CD8-positive, alpha-beta memory T cell (primary cell): ENCODE measurements at places on chromosomes 4 and X.

DNA sequence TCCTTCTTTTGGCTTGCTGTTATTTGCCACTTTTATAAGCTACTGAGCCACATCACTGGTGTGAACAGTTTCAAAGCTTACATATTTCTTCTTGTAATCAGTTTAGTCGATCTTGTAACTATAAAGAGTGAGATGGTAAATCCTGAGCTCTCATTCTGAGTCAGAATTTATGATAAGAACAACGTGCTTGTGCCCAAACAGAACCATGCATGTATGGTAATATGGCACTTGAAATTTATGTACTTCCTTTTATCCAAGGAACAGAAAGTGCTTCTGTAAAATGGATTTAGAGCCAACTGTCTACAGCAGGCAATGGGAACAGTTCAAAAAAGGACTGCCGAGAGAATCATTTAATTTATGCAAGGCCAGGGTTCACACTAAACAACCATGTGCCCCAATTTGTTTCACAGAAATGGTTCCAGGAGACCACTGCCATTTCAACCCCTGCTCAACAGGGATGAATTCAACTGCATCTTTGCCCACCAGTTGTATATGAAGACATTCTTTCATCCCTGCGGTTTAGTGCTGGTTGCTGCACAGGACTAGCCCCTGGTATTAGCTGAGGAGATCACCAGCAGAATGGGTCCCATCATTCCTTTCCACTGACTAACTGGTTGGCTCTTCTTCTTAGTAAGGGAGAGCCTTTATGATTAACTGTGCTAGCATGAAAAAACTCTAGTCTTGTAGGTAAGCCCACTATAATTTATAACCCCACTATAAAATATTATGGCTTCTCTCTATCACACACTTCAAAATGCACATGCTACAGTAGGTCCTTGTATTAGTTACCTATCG, 162.9 kb upstream of the PGRMC2 start:
- no peak for DNase-seq

- no peak for DNase-seq
Measured at GRCh38 chr4:61590881-61591280, 390.8 kb downstream of the ADGRL3 start.

DNA sequence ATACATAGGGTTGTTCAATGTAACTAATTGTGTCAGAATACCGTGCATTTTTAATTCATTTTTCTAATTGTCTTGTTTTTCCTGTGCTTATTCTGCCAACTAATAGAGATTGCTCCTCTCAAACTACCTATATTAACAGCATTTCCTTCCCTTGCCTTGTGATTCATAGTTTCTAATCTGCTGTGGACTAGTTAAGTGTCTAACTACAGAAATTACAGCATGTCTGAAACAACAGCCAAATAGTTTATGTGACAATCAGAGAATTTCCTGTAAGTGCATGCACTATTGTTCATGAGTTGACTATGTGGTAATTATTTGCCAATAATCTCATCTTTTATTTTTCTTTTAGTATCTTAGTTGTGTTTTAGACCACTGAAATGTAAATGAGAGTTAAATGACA, 4.1 kb upstream of the SEC24B start:
- DNase-seq = no peak

DNA sequence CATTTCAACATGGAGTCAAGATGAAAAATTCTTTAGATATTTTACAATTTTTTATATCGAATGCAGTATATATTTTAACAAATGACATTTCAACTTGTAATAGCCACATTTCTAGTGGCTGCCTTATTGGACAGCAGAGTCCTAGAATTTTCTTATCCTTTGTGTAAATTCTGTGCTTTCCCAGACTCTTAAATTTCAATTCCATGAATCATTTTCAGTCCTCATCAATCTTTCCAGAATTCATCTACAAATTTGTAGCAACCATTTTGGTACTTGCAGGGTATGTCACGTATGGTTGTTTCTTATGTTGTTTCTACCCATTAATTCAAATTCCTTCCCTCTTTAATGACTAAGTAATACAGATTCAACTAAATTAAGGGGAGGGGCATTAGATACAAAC, 2.7 kb downstream of the PAICS start:
- DNase-seq = no peak

DNA sequence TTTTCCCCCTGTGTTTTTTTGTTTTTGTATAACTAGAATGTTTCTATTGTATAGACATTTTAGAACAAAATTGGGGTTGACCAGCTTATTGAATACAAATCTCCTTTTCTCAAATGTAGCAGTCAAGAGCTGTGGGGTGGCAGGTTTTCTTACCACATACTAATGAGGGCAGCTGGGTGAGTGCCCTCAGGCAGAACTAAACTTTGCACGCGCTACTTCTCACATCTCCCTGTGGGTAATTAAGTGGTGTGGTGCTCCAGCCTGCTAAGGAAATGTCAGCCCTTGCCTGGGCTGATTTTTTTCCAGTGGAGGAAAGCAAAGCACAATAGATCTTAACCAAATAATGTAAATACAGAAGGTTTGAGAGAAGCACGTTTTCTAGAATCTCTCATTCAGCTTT, 717.6 kb upstream of the TENM3 start:
- DNase-seq = no peak

DNA sequence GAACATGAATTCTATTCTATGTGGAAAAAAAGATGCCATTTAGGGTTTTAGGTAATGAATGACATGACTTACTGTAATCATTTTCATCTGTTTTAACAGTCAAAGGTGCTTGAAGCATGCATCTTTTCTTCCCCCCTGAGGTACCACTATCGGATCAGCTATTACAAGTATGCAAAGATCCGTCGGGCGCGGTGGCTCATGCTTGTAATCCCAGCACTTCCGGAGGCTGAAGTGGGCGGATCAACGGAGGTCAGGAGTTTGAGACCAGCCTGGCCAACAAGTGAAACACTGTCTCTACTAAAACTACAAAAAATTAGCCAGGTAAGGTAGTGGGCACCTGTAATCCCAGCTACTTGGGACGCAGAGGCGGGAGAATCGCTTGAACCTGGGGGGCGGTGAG, 241.3 kb downstream of the ARAP2 start:
- DNase-seq = no peak

- no peak for DNase-seq
Measured at GRCh38 chrX:121256647-121257046, 209.2 kb downstream of the GLUD2 start.
